ENCODE measurements at places on chromosomes 4 and X. TPM values are rescaled to one million over a fixed set of nuclear protein-coding genes. Genes with fewer than 3 reads are reported as not detected.

NOX1 gene
- 0.47 TPM for total RNA-seq

CT45A2 gene
- total RNA-seq, result not detected

NR3C2 gene
- total RNA-seq, result 0.09 TPM

TLR2 gene
- total RNA-seq, result 0.35 TPM

GUCY1A1 gene
- total RNA-seq, result 0.12 TPM

TMEM150C gene
- total RNA-seq, result 0.23 TPM

KCTD8 gene
- 0.43 TPM for total RNA-seq

ARFIP1 gene
- 23.0 TPM for total RNA-seq

SSX1 gene
- not detected for total RNA-seq

DCHS2 gene
- not detected for total RNA-seq

GASK1B gene
- total RNA-seq, result 104 TPM

MAGEA12 gene
- not detected for total RNA-seq

XG gene
- under 0.01 TPM for total RNA-seq

RGN gene
- total RNA-seq, result not detected

SOX3 gene
- not detected for total RNA-seq

TREX2 gene
- 6.0 TPM for total RNA-seq

PCDH18 gene
- total RNA-seq, result 116 TPM

STAP1 gene
- total RNA-seq, result not detected

POLR2B gene
- total RNA-seq, result 84.1 TPM

CNGA2 gene
- total RNA-seq, result not detected

NPY2R gene
- 7.3 TPM for total RNA-seq

RRH gene
- total RNA-seq, result not detected

ERVMER34-1 gene
- 0.68 TPM for total RNA-seq

AFM gene
- not detected for total RNA-seq

SLC10A4 gene
- 0.12 TPM for total RNA-seq

POLA1 gene
- total RNA-seq, result 2.9 TPM

GPR50 gene
- not detected for total RNA-seq

NSDHL gene
- 21.7 TPM for total RNA-seq

HSFX3 gene
- total RNA-seq, result not detected

FOXR2 gene
- total RNA-seq, result not detected

RASGEF1B gene
- not detected for total RNA-seq

XPNPEP2 gene
- 13.9 TPM for total RNA-seq

REELD1 gene
- total RNA-seq, result not detected

DDX53 gene
- not detected for total RNA-seq

HTR2C gene
- not detected for total RNA-seq

TMEM271 gene
- total RNA-seq, result not detected

RTL3 gene
- 0.12 TPM for total RNA-seq

APBB2 gene
- total RNA-seq, result 90.8 TPM

NDNF gene
- total RNA-seq, result 1.1 TPM

HHIP gene
- 8.8 TPM for total RNA-seq

Measured in pericardium fibroblast (primary cell).